ENCODE measurements at places on chromosomes 16 and 17. TPM values are rescaled to one million over a fixed set of nuclear protein-coding genes. Genes with fewer than 3 reads are reported as not detected.

The KREMEN2 gene
- polyA plus RNA-seq: 0.16 TPM

The CACNG5 gene
- polyA plus RNA-seq: not detected

The GNGT2 gene
- 3.1 TPM for polyA plus RNA-seq

The NOMO2 gene
- 49.3 TPM for polyA plus RNA-seq

DNA sequence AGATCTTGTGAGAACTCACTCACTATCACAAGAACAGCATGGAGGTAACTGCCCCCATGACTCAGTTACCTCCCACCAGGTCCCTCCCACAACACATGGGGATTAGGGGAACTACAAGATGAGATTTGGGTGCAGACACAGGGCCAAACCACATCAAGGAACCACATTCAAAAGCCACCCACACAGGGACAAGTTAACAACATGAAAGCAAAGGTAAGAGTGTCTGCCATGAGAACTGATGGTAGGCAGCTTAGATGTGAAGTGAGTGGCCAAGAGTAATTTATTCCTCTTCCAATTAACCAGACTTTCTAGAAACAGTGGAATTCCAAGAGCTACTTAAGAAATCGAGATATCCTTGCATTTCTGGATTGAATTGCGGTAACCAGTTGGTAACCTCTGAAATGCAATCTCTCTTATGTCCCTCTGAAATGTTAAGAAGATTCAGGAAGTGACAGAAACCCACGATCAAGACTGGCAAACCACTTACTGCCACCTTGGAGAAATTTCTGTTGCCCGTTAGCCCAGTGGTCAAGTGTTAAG lies 167.4 kb upstream of the CACNG5 start:
- no peak for DNase-seq

DNA sequence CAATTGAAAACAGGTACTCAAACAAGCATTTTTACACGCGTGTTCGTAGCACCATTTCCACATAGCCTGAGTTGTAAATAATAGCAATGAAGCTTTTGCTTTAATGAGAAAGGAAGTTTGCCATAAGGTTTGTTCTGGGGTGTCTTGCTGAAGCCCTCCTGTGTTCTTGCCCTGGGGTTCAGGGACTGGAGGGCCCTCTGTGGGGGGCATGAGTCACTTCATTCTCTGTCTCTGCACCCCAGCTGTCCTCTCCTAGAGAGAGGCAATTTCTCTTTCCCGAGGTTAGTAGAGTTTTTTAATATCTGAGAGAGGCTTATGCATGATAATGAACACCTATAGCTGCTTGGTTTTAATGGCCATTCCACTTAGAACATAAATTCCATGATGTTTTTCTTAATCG lies 9.6 kb downstream of the AFMID start:
- no peak for DNase-seq

DNA sequence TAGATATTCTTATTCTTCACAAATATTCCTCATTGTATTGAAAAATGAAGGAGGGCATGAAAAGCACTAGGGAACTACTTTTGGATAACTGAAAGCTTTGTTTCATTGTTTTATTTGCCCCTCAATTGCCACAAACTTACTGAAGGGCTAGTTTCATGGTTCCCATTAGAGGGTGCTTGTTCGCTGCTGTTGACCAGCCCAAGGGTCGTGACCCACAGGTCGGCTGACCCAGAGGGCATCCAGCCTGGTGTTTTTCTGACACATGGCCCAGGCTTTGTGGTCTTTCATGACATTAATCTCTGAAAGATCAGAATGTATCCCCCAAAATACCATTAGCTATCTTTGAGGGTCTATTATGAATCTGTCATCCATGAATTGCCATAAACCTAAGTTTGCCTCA lies 30.0 kb downstream of the DGKE start:
- no peak for DNase-seq

GRCh38 chr16:70767377-70768202 lies 33.4 kb downstream of the VAC14 start:
- DNase-seq: no peak

- DNase-seq: no peak
Measured at GRCh38 chr16:8108991-8109509, 481.3 kb downstream of the TMEM114 start.

DNA sequence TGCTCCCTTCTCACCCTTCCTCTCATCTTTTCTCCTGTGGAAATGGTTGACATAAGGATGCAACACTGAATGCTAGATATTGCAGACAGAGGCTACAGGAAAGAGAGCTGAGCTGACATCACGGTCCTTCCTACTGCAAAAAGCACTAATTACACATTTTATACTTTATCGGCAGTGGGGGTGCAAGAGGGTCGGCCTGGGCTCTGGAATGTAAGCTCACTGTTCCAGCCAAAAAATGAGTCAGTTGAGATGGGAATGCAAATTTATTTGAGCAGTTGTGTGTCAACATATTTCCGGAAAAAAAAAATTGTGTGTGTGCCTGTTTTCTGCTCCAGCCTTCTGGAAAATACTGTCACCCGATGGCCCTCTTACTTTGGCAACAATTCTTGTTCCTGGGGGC lies 14.1 kb upstream of the MRTFB start:
- no peak for DNase-seq

GRCh38 chr17:63927464-63928171 lies 4.5 kb downstream of the CD79B start:
- DNase-seq: no peak

DNA sequence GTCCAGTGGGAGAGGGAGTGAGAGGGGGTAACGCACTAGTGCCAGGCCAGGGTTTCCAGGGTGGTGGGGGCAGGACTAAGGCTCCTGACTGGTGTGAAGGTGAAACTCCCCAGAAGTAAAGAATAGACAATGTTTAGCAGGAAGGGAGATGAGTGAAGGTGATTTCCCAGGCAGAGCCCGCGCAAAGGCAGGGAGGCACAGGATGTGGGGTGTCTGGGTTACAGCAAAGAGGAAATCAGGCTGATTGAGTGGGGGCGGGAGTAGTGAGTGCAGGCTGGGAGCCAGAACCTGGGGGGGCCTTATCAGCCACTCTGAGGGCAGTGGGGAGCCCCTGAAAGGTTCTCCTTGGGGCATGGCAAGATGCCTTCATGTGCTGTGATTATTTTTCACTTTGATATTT lies 167.5 kb downstream of the UTP18 start:
- no peak for DNase-seq

- DNase-seq: no peak
Measured at GRCh38 chr17:19003543-19004420, 782 bp downstream of the FAM83G start.

DNA sequence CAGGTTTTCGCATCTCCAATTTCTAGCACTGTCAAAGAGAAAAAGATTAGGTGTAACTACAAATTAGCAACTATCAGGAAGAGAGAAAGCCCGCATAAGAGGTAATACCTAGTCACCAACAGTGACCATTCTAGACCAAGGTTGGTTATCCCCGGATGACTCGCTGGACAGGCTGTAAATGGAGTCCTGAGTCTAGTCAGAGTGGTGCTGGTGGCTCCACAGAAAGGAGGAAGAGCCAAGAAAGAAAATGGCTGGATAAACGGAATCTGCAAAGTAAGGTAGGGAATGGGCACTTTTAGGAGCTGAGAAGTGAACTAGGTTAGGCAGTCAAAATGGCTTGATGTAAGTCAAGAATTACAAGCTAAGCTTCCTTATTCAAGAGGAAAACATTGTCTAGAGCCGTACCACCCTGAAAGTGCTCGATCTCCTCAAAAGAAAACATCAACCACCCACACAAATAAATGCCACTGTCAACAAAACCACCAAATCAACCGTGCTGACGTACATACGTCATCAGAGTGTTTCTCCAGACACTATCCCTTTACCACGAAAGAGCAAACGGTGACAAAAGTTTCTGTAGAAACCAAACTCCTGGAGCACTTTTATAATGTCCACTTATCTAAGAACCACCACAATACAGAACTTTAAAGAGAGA lies 2.2 kb downstream of the GSPT1 start:
- DNase-seq: no peak

- DNase-seq: no peak
Measured at GRCh38 chr16:77472262-77472661, 37.4 kb upstream of the ADAMTS18 start.

- DNase-seq: no peak
Measured at GRCh38 chr16:68079376-68079625, 5.9 kb upstream of the NFATC3 start.

GRCh38 chr17:67011527-67012175 lies 32.7 kb upstream of the CACNG1 start:
- no peak for DNase-seq
